ENCODE measurements at places on chromosomes 4 and X.

DNA sequence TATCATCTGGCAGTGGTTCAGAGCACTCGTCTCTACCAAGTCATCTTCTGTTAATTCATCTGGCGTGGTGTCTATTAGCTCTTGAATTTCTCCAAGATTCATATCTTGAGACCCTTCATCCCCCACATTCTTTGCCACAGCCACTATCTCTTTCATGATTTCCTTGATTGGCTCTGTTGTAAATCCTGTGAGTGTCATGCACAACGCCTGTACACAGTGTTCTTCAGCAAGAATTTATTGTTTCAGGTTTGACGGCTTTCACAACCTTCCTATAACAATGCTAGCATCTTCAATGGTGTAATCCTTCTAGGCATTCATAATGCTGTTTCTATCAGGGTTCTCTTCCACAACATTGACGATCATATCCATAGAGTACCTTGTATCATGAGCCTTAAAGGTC is 30.9 kb downstream of the MGST2 start:
- no peak for DNase-seq

DNA sequence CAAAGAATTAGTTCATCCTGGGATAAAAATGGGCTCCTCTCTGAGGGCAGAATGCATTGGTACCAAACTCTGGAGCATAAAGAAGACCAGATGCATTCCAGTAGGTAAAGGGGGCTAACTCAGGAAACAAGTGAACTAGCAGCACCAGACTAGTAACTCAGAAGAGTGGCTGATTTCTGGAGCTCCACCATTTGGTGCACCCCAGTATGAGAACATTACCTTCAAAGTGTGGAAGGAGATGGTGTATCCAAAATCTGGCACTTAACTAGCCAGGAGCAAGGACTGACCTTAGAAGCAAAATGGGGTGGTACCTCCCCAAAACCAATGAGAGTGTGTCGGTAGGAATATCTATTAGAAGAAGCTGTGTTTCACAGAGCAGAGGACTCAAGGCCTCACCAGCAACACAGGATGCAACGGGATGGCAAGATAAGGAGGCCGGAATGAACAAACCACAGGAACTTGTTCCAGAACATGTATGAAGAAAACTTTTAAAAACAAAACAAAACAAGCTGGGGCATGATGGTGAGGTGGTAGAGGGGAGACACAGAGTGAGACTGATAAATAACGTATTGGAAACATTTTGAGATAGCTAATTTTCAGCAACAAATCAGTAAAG is 142.3 kb downstream of the INPP4B start:
- DNase-seq, result peak; percentile 57

GRCh38 chrX:119736206-119736764 is 22.1 kb upstream of the SOWAHD start:
- DNase-seq, result no peak

- DNase-seq, result no peak
Measured at GRCh38 chr4:5036239-5036638, 15.0 kb upstream of the STK32B start.

GRCh38 chr4:108168671-108169523 is at the start of gene LEF1:
Gene LEF1 (minus strand): TSS chr4:108168932. CDS start chr4:108167767, 1,165 bp downstream.
- peak; percentile 64 for DNase-seq

DNA sequence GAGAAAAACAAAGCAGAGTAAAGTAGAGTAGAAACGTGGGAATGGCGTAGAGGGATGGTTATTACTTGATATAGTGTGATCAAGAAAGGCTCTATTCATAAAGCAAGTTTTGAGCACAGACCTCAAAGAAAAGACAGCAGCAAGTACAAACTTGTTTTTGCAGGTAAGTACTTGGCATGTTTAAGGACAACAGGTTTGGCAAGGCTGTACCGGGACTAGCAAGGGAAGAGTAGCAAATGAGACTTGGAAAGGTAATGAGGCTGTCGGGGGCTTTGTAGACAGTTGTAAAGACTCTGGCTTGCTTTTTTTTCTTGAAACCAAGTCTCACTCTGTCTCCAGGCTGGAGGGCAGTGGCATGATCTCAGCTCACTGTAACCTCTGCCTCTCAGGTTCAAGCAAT is 40.9 kb downstream of the NEK1 start:
- no peak for DNase-seq

DNA sequence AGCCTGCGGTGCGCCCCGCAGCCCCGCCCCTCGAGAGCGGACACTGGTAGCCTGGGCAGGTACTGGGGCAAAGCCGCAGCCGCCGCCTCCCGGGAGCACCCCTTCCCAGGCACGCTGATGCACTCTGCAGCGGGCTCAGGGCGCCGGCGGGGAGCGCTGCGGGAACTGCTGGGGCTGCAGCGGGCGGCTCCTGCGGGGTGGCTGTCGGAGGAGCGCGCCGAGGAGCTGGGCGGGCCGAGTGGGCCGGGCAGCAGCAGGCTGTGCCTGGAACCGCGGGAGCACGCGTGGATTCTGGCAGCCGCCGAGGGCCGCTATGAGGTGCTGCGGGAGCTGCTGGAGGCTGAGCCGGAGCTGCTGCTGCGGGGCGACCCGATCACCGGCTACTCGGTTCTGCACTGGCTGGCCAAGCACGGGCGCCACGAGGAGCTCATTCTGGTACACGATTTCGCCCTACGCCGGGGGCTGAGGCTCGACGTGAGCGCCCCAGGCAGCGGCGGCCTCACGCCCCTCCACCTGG is 401 bp downstream of the SOWAHD start:
- peak; percentile 32 for DNase-seq

DNA sequence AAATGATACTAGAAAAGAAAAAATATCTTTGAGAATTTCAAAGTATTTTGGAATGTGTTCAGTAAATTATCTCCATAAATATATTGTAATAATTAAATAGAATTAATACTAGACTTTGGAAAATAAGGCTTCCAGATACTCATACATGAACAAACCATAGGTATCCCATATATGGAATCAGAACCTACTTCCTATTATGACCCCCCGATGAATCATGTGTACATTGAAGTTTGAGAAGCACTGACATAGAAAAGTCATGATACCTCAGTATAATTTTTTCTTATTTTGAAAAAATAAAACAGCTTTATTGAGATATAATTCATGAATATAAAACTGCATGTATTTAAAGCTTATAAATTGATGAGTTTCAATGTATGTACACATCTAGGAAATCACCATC is 27.2 kb upstream of the SMARCA5 start:
- no peak for DNase-seq

DNA sequence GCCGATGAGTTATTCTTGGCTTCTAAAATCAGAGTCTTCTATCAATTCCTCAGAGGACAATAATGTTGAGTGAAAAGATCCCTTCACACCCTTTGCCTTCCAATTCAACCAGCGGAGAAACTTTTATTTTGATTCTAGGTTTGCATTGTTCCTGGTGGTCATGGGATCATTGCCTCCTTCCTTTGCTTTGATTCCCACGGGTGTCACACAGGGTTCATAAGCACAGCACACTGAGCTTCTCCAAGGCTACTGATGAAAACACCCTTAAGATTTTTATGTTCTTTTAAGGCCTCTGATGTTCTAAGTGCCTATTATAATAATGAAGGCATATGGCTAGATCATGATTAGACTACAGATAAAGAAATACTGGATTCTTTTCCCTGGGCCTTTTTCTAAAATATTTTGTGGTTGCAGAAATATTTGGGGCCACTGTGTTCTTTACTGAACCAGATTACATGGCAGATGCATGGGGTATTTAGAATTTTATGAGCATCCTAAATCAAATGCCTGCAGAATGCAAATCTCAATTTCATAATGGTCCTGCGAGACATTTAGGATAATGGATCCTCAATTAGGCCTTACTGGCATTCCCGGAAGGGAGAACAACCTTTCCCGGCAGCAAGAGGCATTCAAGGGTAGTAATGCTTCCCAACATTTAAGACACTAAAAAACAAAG is 43.9 kb upstream of the FGFBP2 start:
- DNase-seq, result no peak

DNA sequence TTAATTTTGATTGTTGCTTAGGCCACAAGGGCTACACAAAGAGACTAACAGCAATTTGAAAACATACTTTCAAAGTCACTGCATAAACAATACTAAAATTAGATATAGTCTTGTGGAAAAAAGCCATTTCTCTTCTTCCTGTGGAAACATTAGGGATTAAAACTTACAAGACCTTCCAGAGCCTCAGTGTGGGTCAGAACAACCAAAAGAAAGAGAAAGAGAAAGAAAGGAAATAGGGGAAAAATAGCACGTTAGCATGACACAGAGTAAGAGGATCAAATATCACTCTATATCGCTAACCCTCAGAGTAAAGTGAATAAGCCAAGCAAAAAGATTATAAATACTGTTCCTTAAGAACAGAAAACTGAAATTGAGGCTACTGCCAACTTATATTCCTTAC is 127.8 kb upstream of the DIAPH2 start:
- DNase-seq, result no peak

GRCh38 chr4:184344435-184344834 is 126.8 kb upstream of the ENPP6 start:
- DNase-seq, result no peak

DNA sequence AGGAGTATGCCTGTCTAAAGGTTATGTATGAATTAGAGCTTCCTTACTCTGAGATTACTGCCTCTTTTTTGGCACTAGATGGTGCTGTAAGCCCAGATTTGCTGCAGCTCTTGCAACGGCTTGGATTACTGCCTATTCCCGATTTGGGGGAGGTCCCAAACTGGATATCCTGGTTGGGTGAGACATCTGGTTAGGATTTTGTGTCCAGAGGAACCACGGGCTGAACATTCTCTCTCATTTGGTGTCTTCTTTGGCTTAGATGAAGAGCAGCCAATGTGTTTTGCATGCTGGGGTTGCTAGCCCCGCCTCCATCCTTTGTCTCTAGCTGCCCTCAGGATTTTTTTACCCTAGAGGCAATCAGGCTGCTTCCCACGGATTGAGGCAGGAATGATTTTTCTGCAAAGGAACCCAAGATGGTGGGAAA is 31.9 kb downstream of the F8A1 start:
- peak; percentile 44 for DNase-seq

DNA sequence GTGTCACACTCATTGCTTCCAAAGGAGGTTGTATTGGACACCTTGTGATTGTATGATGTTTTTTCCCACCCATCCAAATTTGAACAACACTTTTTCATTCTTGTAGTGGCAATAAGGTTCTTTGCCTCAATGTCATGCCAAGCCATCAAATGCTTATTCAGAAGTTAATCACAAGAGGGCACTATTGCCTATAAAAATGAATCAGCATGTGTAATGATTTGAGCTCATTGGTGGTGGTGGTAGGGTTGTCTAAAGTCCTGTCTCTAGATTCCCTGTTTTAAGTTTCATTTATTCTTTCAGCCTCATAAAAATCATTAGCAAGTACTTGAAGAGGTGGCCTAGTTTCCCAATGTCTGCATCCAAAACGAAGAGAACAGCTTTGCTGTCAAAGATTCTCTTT is 37.0 kb downstream of the IRS4 start:
- no peak for DNase-seq

GRCh38 chrX:111244235-111244750 is 26.0 kb downstream of the CAPN6 start:
- peak; percentile 15 for DNase-seq

GRCh38 chr4:94641702-94642560 is 115.8 kb upstream of the BMPR1B start:
- DNase-seq, result no peak

DNA sequence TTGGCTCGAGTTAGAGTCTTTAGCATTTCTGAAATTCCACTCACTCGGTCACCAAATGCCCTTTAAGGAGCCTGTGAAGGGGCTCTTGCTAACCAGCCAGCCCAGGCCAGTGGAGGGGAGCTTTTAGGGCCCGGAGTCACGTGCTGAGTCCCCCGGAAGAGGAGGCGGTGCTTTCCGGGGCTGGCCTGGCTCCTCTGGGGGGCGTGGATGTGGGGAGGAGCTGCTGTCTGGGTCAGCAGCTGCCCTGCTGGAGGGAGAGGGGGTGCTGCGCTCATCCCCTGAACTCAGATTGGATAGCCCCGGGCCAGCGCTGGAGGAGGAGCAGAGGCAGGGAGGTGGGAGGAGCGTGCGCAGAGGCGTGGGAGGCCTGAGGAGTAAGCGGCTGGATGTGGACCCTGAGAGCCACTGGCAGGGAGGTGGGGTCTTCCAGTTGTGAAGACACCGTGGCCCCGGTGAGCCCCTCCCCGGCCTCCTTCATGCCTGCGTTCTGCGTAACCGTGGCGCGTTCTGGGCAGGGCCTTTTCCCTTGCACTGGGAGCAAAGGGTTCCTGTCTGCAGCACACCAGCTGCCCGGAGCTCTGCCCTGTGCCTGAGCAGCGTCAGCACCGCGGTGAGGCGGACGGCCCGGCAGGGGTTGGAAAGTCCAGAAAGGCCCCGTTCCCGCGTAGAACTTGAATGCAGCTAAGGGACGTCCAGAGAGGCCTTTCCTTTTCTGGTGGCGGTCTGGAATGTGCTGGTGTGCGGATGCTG is 19.7 kb downstream of the MAEA start:
- peak; percentile 69 for DNase-seq

All from CD4-positive, alpha-beta T cell treated with Interleukin-10 for 1 hour (primary cell).